ENCODE measurements at places on chromosomes 4 and X. TPM values are rescaled to one million over a fixed set of nuclear protein-coding genes. Genes with fewer than 3 reads are reported as not detected.
A peak's percentile ranks its signal among the peaks of the same experiment; 100 is the strongest.

Gene PDE6B
- total RNA-seq: 21.7 TPM

Gene SPATA18
- total RNA-seq: 20.8 TPM

Gene GJB1
- total RNA-seq: 0.55 TPM

Gene RAB40A
- total RNA-seq: 0.25 TPM

Gene GNRHR
- total RNA-seq: not detected

Gene PTPN13
- total RNA-seq: 58.7 TPM

Gene GPR50
- total RNA-seq: not detected

GRCh38 chr4:150355858-150356455 lies 226.0 kb upstream of the MAB21L2 start:
- DNase-seq: no peak

DNA sequence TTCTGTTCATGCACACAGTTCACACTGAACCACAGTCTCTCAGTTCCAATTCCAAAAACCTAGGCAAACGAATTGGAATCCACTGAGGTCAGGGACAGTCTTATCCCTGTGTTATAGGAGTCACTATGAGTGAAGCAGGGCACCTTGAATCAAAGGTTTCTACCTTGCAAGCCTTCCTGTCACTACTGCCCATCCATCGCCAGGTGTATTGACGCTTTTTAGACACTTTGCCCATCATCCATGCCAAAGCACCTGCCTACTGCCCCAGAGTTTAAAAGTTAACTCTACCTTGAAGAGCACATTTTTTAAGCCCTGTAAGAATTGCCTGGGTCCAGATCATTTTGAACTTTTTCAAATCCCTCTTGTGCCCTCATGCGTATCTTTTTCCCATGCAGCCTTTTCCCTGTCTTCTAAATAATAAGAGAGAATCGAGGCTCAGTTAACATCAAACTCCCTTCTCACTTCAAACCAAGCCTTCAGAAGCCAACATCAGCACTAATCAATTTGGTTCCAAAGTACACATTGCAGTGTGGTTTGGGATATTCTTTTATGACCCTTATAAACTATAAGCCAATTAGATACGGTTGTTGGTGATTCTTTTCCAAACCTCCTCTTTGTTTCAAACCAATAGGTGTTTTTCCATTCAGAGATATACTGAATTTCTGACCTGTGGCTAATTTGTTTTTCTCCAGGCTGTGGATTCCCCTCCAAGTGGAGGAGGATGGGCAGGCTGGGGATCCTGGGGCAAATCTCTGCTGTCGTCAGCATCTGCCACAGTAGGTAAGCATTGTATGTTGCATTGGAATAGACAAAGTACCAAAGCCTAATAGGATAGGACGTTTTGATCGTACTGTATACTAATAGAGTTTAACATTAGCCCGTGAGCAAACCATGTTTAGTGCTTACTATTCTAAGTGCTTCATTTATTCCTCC lies 23.7 kb downstream of the FAM114A1 start:
- DNase-seq: peak; percentile 47

GRCh38 chr4:138898282-138898681 lies 117.3 kb upstream of the NOCT start:
- no peak for DNase-seq

DNA sequence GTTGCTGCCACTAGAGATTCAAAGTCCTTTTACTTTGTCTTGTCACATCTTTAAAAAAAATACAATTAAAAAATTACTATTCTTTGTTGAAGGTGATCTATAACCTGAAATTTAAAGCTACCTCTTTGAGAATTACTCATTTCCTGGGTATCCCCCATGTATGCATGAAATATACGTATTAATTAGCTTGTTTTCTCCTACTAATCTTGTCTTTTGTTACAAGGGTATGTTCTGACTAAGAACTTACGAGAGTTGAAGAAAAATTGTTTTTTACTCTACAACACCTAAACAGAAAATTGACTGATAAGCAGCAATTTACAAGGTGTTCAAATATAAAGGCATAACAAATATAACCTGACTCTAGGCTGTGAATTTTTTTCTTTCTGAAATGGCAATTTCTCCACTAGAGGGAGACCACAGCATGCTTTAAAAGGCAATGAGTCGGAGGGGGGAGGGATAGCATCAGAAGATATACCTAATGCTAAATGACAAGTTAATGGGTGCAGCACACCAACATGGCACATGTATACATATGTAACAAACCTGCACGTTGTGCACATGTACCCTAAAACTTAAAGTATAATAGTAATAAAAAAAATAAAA lies 249.6 kb downstream of the OPHN1 start:
- peak; percentile 38 for DNase-seq

DNA sequence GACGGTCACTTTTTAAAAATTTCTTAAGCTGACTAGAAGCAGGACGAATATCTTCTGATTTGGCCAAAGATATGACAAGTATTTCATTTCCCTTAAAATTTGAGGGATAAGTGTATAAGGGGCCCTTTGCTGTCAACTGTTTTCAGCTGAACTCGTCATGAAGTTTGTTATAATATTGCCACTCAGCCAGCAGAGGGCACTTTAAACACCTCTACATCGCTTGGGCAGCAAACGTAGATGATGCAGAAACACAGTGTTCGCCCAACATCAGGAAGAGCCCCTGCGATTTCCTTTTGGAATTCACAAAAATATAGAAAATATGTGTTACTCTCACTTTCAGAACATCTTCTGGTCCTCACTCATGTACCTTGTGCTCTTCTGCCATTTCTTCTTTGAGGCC lies 435.7 kb upstream of the FMR1 start:
- DNase-seq: peak; percentile 11

- peak; percentile 18 for DNase-seq
Measured at GRCh38 chrX:67555578-67556203, 11.9 kb downstream of the AR start.

- DNase-seq: no peak
Measured at GRCh38 chr4:8346838-8347605, 77.5 kb downstream of the HTRA3 start.

DNA sequence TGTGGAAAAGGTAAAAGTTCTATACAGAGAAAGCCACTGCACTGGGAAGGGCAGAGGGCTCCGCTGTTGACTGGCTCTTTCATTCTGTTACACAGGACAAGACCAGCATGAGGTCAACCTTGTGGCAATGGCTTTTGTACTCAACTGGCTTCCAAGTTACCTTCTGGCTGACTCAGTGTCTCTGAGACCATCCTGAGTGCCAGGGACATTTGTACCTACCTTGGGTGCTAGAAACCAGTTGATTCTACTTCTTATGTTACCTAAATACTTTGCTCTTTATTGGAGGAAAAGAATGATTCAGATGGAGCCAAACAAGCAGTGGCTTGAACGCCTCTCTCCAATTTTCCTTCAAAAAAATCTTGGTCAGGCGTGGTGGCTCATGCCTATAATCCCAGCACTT lies 123.2 kb downstream of the RBM47 start:
- peak; percentile 47 for DNase-seq

DNA sequence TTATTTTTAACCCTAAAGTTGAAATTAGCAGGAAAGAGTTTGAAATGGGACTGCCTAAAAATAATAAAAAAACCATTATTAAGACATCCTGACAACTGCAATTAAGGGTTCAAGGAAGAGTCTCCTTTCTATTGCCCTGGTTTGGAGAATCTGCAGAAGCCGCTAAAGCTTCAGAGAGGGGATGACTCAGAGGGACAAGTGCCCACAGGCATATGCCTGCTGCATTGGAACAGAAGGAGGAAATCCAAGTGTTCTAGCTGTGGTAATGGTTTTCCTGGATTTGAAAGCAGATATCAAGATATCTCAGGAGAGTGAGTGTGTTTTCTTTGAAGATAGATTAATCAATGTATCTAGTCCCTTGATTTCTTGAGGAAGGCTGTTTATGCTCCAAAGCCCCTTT lies 235.1 kb upstream of the TAPT1 start:
- DNase-seq: peak; percentile 76

DNA sequence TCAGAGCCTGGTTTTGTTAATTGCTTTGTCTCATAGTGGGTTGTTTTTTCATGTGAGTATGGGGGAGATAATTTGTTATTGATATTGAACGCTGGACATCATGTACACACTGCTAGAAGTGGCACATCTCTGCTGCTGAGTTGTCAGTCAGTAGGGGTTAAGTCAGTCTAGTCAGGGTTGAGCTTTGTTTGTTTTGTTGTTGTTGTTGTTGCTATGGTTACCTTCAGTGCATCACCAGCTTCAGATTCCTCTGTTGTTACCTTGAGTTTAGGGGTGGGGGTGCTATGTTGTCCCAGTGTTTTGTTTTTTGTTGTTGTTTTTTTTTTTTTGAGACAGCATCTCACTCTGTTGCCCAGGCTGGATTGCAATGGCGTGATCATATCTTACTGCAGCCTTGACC lies 9.9 kb downstream of the YIPF6 start:
- peak; percentile 51 for DNase-seq

DNA sequence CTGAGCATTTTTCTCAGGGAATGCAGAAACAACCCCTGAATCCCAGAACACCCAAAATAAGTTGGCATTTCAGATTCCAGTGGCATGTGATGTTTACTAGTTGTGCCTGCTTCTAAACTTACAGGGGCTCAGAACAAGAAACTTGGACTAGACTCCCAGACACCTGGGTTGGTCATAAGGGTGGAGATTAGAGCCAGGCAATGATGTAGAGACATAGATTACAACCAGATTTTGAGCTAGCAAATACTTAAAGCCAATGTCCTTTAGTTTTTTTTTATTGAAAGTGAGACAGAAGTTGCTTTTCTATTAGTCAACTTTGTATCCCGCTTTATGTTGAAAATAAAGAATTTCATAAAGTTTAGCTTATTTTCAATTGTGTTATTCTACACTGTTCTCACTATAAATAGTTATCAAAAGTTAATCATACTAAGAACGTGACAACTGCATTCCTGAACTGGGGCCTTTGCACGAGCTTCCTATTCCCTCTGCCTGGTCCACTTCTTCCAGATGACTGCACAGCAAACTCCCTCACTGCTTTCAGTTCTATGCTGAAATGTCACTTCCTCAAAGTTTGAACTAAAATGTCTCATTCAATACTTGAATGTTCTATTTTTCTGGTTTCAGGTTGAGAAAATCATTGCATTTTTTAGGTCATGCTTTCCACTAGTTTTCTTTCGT lies 224.7 kb upstream of the PPP1R2C start:
- DNase-seq: peak; percentile 23

Measured in renal cortical epithelial cell (primary cell).